ENCODE measurements at places on chromosomes 16 and 17. TPM values are rescaled to one million over a fixed set of nuclear protein-coding genes. Genes with fewer than 3 reads are reported as not detected.

DNA sequence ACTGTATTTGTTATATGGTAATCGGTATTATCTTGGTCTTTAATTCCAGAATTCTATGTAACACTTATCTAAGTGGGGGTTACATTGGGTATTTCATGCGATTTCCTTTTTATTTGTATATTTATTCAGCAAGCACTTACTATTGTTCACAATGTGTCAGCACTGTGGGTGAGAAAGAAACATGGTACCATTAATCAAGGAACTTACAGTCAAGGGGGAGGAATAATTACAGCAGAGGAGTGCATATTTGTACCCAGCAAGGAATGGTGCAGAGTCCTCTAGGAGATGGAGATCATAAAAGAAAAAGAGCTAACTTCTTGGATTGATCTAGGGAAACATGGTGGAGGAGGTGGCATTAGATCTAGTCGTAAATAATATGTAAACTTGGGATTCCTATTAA lies 117.0 kb upstream of the KCNJ16 start:
- ATAC-seq = peak; percentile 90

- ATAC-seq = no peak
These were observed 175.6 kb downstream of the PCTP start for GRCh38 chr17:55926276-55926990.

GRCh38 chr17:19495828-19496528 lies 37.7 kb upstream of the SLC47A1 start:
- no peak for ATAC-seq

DNA sequence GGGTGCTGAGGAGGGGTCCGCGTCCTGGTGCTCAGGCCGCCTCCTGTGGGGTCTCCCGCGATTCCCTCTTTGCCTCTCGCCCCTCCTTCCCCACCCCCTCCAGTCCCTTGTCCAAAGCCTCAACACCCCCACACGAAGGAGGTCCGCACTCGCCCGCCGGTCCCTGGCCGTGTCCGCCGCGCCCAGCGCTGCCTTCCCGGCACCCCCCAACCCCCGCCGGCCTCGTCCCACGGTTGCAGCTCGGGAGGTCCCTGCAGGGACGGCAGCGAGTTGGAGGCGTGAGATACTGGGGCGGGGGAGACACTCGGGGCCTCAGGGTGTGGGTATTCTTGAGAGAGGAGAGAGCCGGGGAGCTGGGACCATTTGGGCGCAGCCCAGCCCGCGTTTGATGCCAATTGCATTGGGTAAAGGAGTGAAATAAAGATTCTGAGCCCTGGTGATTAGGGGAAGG lies 468 bp downstream of the FLYWCH2 start:
- ATAC-seq = peak; percentile 4

- peak; percentile 60 for ATAC-seq
These were observed at the start of gene FKBP10 for GRCh38 chr17:41812381-41813151. Gene FKBP10, plus strand, starts transcription at chr17:41813004. Its CDS starts 31 bp downstream, at chr17:41813035.

- ATAC-seq = peak; percentile 66
These were observed 324.1 kb downstream of the HAPSTR1 start for GRCh38 chr16:9415545-9415944.

DNA sequence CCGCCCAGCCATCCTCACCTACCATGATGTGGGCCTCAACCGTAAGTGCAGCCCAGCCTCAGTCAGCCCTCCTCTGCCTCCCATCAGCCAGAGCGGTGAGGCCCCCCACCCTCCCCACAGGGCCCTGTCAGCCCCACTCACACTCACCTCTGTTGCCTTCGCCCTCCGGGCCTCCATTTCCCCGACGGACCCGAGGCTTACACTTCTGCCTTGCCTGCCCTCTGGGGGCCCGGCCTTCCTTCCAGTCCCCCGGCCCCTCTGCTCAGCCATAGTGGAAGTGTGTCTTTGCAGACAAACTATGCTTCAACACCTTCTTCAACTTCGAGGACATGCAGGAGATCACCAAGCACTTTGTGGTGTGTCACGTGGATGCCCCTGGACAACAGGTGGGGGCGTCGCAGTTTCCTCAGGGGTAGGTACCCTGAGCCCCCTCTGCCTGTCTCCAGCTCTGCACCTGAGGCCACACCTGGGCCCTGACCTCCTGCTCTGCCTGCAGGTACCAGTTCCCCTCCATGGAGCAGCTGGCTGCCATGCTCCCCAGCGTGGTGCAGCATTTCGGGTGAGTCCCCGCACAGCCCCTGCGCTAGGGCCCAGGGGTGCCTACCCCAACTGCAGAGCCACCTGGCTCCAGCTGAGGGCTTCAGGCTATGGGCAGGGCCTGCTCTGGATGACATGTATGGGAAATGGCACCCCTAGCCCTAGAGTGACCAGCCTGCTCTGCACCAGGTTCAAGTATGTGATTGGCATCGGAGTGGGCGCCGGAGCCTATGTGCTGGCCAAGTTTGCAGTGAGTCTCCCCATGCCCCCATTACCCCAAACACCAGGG lies 4.1 kb downstream of the NDRG4 start:
- ATAC-seq = no peak

The C17orf100 gene
- 1.5 TPM for total RNA-seq

The CAPN15 gene
- 46.4 TPM for total RNA-seq
